ENCODE measurements at places on chromosomes 3 and 15. TPM values are rescaled to one million over a fixed set of nuclear protein-coding genes. Genes with fewer than 3 reads are reported as not detected.

CHP1 gene
- total RNA-seq = 47.9 TPM

GHSR gene
- total RNA-seq = not detected

FRMD5 gene
- 0.53 TPM for total RNA-seq

FGF7 gene
- total RNA-seq = not detected

AP4E1 gene
- 13.4 TPM for total RNA-seq

SNTN gene
- total RNA-seq = not detected

DYNLT2B gene
- 5.1 TPM for total RNA-seq

GTF2E1 gene
- 22.1 TPM for total RNA-seq

ITPR1 gene
- total RNA-seq = 116 TPM

DNA sequence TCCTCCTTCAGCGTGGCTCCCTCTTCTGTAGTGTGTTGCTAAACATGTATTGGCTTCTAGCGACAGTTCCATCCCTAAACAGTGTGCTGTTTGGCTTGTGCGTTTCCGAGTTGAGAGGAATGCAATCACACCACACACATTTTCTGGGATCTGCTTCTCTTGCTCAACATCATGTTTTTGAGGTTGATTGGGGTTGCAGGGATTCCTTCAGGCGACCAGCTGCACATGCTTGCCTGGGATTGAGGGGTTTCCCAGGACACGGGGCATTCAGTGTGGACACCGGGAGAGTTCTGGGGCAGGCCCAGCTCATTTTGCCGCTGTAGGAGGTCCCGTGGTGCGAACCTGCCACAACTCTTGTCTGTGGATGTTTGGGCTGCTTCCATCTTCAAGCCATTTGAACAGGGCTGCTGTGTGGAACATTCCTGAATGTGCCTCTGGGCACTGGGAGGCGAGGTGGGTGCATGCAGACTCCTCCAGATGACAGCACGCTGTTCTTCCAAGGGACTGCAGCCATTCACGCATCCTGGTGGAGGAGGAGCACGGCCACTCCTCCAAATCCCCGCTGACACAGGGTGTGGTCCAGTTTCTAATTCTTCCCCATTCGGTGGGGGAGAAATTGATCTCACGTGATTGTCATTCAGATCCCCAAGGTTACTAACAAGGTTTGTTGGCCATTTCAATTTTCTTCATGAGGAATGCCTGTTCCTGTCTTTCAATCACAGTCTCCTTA is 82.8 kb downstream of the PLXNA1 start:
- no peak overlapping the region for H3K4me3 ChIP-seq
- peaks cover 54% of the 10 kb centered on the region for H3K27me3 ChIP-seq
- no peak for DNase-seq
- no peaks in the 10 kb centered on the region for H3K4me1 ChIP-seq
- no peaks in the 10 kb centered on the region for H3K36me3 ChIP-seq

- no peak overlapping the region for H3K4me3 ChIP-seq
- peaks cover 10% of the 10 kb centered on the region for H3K4me1 ChIP-seq
- no peaks in the 10 kb centered on the region for H3K27me3 ChIP-seq
- H3K27ac ChIP-seq = no peak overlapping the region
These were observed 100.3 kb downstream of the CCNL1 start for GRCh38 chr3:157059661-157060060.

GRCh38 chr3:32835049-32835371 is 17.2 kb downstream of the TRIM71 start:
- DNase-seq = no peak
- no peaks in the 10 kb centered on the region for H3K4me1 ChIP-seq
- no peak overlapping the region for H3K27ac ChIP-seq
- H3K36me3 ChIP-seq = no peaks in the 10 kb centered on the region

- no peaks in the 10 kb centered on the region for H3K36me3 ChIP-seq
- no peaks in the 10 kb centered on the region for H3K27me3 ChIP-seq
- DNase-seq = no peak
- H3K4me1 ChIP-seq = no peaks in the 10 kb centered on the region
- H3K27ac ChIP-seq = no peak overlapping the region
- no peak overlapping the region for H3K4me3 ChIP-seq
These were observed 141.3 kb upstream of the PDZRN3 start for GRCh38 chr3:73765878-73766545.

DNA sequence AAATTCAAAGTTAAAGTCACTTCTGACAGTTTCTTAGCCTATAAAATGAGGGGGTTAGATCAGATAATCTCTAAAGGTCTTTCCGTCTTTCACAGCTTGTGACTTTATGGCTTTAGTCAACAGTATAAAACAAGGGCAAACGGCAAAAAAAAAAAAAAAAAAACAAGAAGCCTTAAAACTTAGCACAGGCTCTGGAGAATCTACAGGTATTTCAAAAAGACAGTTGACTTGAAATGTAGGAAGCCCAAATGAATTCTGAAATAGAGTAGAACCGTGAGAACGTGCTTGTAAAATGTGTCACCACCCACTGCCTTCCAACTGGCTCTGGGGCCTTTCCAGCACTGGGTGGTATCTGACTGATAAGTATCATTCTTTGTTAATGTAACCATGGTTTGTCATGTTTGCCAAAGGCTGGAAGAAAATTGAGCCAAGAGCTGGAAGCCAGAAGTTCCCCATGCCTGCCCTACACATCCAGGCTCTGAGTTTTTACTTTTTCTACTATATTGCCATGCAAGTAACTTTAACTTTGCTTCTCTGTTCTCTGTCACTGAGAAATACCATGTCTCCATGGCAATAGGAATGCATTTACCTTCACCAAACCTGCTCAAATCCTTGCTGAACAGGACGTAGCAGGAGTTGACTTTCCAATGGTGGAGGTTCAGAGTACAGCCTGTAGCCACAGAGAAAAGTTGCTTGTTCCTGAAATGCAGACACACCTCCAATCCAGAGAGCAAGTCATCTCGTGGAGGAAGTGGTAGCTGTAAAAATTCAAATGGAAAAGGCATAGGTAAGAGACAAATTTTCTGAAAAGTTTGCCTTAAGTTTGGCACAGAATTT is 35.8 kb upstream of the THSD4 start:
- no peaks in the 10 kb centered on the region for H3K4me1 ChIP-seq
- H3K4me3 ChIP-seq = no peak overlapping the region
- no peaks in the 10 kb centered on the region for H3K36me3 ChIP-seq

GRCh38 chr15:46956881-46957280 is 760.4 kb upstream of the SEMA6D start:
- no peaks in the 10 kb centered on the region for H3K36me3 ChIP-seq
- H3K4me3 ChIP-seq = no peak overlapping the region
- no peak for DNase-seq
- H3K4me1 ChIP-seq = no peaks in the 10 kb centered on the region
- no peak overlapping the region for H3K27ac ChIP-seq

DNA sequence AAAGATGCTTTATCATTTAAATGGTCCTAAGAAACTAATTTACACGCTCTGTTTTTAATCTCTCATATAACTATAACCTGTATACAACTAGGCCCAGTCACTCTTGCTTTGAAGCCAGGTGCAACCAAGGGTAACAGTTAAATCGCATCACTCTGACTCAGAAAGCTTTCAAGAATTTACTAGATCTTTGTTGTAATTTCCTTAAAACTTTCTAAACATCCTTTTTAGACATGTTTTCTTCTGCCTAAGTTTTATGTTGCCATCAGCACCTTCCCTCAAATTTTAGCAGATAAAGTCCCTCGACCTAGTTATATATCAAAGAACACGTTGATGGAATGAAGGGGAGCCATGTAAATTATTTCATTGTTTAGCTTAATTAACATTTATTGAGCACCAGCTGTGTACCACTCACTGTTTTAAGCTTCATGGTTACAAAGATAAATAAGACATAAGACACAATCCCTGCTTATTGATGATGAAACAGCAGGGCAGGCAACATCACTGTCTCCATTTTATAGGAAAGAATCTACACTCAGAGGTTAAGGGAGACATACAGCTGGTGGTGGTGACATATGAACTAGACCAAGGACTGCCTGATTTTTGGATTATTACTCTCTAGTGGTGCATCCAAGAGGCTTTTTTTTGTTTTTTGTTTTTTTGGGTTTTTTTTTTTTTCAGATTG is 101.0 kb downstream of the CD200R1L start:
- no peak for DNase-seq
- H3K36me3 ChIP-seq = no peaks in the 10 kb centered on the region
- H3K4me1 ChIP-seq = peaks cover 10% of the 10 kb centered on the region
- H3K27ac ChIP-seq = no peak overlapping the region
- H3K4me3 ChIP-seq = no peak overlapping the region
- no peaks in the 10 kb centered on the region for H3K27me3 ChIP-seq

DNA sequence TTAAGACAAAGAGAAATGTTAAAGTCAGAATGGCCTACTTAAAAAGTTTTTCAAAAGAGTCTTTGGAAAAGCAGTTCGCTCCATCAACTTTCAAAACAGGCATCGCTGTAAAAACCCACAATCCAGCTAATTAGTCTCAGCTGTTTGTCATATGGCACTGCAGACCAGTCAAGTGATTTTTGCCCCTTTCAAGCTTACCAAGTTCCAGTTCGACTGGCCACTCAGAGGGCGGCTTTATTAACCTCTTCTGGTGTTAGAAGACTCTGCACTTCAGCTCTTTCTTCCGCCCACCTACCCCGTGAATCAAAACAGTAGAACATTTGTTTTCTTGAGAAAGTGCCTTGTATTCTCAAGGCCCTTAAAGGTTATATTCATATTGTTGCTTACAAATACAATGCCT is 19.3 kb downstream of the RAB27A start:
- H3K36me3 ChIP-seq = peaks cover 17% of the 10 kb centered on the region
- no peaks in the 10 kb centered on the region for H3K27me3 ChIP-seq
- DNase-seq = no peak
- peaks cover 40% of the 10 kb centered on the region for H3K4me1 ChIP-seq
- H3K4me3 ChIP-seq = no peak overlapping the region
- H3K27ac ChIP-seq = no peak overlapping the region

- H3K27ac ChIP-seq = no peak overlapping the region
- H3K4me1 ChIP-seq = peaks cover 23% of the 10 kb centered on the region
- H3K4me3 ChIP-seq = no peak overlapping the region
- DNase-seq = no peak
These were observed 2.7 kb upstream of the PCCB start for GRCh38 chr3:136247436-136247835.

DNA sequence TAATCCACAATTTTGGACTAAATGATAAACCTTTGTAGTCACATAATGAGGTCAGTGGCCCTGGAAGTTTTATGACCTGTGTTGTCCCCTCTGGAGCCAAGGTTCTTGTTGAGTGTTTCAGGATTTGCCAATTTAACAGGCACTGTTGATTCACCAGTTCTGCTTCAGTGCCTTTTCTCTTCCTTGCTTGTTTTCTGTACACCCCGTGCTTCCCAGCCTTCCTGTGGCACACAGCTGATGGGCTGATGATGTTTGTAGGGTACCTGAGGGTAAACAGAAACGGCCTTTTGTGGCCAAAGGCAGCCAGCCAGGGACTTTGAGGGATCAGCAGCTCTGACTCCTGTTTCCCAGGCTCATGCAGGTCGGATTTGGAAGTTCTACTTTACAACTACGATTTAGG is 13.3 kb downstream of the GYG1 start:
- no peak for DNase-seq
- H3K27me3 ChIP-seq = no peaks in the 10 kb centered on the region
- H3K27ac ChIP-seq = no peak overlapping the region
- peaks cover 8% of the 10 kb centered on the region for H3K4me1 ChIP-seq

DNA sequence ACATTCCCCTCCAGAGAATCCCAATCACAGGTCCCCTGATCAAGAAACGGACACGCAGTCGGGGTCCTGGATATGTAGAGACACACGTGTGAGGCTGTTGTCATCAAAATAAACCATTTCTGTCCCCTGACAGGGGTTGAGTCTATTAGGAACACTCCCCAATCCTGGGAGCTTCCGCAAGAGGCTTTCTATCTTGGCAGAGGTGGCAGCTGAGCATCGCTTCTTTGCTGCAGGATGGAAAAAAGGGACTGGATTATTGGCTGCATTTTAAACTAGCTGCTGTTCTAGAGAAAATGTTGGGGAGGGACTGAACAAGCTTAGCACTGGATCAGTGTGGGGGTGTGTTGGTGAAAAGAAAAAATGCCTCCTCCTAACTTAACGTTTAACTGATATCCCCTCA is 2.5 kb upstream of the CNTN4 start:
- peaks cover 28% of the 10 kb centered on the region for H3K27me3 ChIP-seq
- no peak for DNase-seq
- peaks cover 5% of the 10 kb centered on the region for H3K4me1 ChIP-seq
- no peak overlapping the region for H3K4me3 ChIP-seq
- H3K27ac ChIP-seq = no peak overlapping the region
- H3K36me3 ChIP-seq = no peaks in the 10 kb centered on the region

- H3K36me3 ChIP-seq = peaks cover 20% of the 10 kb centered on the region
- H3K4me1 ChIP-seq = peaks cover 59% of the 10 kb centered on the region
- no peak overlapping the region for H3K4me3 ChIP-seq
- peak overlapping the region; percentile 31 for H3K27ac ChIP-seq
These were observed 47.3 kb downstream of the IQSEC1 start for GRCh38 chr3:13025778-13026518.

DNA sequence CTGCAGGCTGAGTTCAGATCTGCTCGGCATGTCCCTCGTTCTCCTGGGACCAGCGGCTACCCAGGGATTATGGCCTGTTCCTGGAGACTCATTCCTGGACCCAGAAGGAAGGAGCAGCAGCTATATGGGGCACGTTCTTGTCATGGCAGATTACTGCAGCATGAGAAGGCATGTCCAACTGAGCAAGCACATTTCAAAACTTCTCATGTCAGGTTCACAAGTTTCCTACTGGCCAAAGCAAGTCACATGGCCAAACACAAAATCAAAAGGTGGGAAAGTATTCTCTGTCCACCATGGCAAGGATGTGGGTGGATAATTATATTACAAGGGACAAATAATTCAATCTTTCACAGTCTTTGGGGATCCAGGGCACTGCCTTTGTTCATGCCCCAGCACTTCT is 71.9 kb upstream of the C15orf39 start:
- H3K27me3 ChIP-seq = no peaks in the 10 kb centered on the region
- H3K36me3 ChIP-seq = no peaks in the 10 kb centered on the region
- no peak overlapping the region for H3K27ac ChIP-seq
- DNase-seq = no peak

DNA sequence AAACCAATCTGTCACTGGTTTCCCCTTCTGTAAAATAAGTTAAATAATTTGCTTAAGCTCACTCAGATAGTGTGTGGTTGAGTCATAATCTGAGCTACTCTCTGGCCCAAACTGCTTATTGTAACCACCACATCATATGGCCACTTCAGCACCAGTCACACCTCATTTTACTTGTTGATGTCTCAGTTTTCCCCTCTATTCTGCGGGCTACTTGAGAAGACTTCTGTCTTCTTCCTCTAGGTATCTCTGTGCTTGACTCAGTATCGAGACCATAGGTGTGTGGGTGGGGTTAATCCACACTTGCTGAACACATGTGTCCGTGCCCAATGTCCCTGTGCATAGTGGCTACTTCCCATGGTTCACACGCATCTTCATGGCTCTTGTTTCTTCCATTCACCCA is 32.9 kb downstream of the CRYGS start:
- peak overlapping the region; percentile 59 for H3K27ac ChIP-seq
- H3K4me1 ChIP-seq = peaks cover 55% of the 10 kb centered on the region
- peaks cover 6% of the 10 kb centered on the region for H3K27me3 ChIP-seq
- peak overlapping the region; percentile 8 for H3K4me3 ChIP-seq
- no peak for DNase-seq

- no peaks in the 10 kb centered on the region for H3K27me3 ChIP-seq
- no peaks in the 10 kb centered on the region for H3K4me1 ChIP-seq
- H3K27ac ChIP-seq = no peak overlapping the region
- peaks cover 13% of the 10 kb centered on the region for H3K36me3 ChIP-seq
These were observed 54.5 kb upstream of the ABHD10 start for GRCh38 chr3:111924283-111924682.

Measured in activated B cell treated with CpG ODN at 0.5 μM for 24 hours (primary cell).